ENCODE measurements at places on chromosomes 7 and 10.

GRCh38 chr7:99446096-99446495, 7.4 kb downstream of the CPSF4 start:
- DNase-seq = no peak

GRCh38 chr10:21750424-21750823, 216.4 kb downstream of the MLLT10 start:
- DNase-seq = no peak

GRCh38 chr7:13952921-13953320, 36.5 kb downstream of the ETV1 start:
- DNase-seq = no peak

GRCh38 chr7:46554688-46555422, 633.8 kb upstream of the IGFBP3 start:
- DNase-seq = no peak

DNA sequence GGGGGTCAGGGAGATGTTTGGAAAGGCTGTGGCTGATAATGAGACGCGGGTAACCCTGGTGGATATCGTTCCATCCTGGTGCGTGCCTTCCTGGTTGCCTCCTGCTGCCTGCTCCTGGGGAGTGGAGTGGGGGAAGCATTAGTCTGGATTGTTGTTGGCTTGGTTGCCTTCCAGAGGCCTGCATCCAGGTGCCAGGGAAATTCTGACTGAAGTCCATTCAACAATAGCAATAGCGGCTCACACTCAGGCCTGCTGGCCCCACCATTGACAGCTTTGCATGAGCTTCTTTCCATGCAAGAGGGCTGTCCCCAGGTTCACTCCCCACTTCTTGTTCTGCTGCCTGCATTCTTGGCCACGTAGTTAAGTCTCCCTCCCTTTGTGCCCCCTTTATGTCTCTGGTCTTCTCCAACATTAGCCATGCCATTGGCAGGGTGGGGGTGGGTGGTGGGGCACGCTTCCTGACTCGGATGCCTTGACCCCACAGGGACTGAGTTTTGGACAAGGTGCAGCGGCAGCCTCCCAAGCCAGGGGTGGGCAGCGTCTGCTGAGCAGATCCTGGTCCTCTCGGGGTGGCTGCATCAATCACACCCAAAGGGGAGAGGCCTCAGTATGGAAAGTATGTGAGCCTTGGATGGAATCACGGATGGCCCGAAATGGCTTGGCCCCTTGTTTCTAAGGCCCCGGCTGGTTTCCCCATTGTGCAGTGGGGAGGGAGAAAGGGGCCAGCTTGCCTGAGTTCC, 150.2 kb downstream of the GRK5 start:
- no peak for DNase-seq

- DNase-seq = no peak
Measured at GRCh38 chr10:52442576-52442975, 128.5 kb downstream of the DKK1 start.

GRCh38 chr7:141575654-141576448, 24.6 kb downstream of the AGK start:
- DNase-seq = no peak

DNA sequence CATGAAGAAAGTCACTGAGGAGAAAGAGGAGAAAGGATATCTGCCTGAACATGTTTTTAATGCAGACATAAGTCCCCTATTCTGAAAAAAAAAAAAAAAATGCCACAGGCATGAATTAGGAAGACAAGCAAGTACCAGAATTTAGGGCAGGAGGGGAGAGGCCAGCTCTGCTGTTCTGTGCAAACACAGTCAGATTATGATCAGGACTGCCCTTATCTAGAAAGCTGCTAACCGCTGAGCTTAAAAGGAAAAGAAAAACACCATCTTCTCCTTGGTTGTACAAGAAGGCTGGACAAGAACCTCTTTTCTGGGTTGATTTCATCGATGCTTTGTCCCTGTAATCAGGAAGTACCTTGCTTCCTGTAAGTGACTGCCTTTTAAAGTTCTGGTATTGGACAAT, 15.3 kb upstream of the PWWP2B start:
- peak; percentile 3 for DNase-seq

DNA sequence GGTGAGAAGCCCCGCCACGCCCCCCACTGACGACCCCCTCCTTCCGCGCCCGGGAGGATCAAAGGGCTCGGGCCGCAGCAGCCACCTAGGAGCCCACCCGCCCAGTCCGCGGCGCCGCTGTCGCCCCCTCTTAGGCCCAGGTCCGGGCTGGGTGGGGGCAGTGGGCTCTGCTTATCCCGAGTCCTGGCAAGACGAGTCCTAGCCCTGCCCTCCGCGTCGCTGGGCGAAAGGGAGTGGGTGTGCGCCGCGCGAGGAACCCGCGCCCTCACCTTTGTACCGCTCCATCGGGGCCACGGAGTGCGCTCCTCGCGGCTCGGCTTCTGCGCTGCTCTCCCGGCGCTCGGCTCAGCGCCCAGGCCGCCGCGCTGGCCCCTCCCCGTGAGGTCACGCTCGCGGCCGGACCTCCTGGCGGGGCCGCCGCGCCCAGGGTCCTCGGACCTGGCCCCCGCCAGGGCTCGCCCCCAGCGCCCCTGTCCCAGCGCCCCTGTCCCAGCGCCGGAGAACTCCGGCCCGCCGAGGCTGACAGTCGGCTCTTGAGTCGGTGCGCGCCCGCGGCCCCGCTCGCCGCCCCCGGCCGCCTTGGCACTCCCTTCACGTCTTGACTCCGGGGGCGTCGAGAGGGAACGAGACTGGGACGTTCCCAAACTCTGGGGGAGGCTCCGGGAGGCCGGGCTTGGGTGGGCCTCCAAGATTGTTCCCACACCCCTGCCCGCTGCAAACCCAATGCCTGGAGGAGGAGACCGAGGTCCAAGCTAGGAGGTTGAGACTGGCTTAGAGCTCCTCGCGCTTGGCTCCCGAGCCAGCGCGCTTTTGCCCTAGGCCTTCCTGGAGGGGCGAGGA, at the start of gene AFAP1L2:
Gene AFAP1L2, minus strand, starts transcription at position 332 of the 840 bp plus-strand sequence. Its CDS starts 47 bp downstream, at position 285.
- DNase-seq = no peak

DNA sequence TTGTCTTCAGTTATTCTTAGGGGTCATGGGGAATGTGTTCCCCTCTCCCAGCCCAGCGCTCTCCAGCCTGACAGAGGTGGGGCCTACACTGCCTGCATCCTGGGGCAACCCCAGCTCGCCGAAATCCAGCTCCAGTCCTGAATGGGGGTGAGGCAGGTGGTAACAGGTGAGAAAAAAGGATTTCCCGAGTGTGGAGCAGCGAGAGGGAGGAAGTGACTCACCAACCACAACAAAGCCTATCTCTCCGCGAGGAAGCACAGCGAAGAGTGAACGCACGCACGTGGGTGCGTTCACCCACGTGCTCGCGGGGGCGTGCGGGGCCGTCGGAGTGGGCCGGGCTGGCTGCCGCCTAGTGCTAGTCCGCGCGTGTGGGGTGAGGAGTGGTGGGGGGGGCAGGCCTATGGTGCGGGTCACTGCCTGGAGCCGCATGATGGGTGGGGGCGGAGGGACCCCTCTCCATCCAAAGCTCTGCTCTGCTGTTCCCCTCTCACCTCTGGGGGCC, 855 bp upstream of the PALD1 start:
- no peak for DNase-seq

DNA sequence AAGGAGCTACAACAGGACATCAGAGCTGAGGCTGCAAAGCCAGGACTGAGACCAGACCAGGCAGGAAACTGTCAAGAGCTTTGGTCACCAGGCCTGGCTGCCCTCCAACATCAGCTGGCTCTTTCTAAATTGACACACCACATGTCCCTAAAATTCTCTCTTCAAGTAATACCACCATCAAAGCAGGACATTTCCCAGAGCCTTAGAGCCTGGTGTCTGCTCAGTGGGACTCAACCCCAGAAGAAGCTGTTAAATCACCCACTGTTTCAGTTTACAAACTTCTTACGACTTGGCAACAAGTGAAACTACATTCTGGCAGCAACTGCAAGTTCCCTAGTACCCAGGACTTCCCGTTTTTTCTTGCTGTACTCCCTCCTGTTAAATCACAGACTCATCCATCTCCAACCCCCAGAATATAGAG, 3.8 kb upstream of the IL6 start:
- peak; percentile 86 for DNase-seq

DNA sequence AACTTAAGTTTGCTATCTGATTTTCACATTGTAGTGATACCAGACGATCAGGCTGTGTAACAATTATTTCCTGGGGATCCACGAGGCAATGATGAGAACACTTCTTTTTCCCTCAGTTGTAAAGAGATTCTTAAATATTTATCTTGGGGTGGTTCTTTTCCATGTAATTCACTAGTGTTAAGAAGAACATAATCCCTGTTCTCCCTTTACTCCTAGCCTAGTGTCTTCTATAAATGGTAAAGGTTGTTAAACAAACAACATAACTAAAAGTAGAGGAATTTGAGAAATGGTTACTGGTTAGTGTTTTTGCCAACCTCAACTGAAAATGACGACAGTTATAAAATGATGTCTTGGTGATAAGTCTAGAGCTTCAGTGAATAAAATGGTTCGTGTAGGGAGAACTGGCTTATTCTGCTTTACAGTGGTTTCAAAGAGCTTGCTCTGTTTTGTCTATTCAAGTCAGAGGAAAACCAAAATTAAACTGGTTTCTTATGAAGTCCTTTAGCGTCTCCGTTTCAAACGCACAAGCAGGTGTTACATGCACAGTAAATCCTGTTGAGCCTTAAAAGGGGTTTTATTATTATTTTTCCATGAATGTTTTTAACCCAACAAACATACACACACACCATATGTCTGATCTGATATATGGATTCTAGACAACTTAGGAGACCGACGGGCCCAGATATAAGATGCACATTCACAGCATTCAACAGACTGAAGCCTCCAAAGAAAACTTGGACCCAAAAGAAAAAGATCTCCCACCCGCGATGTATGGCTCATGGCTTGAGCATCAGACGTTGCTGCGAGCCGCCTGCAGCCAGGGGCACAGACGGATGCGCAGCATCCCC, 1.1 kb downstream of the TBX20 start:
- no peak for DNase-seq

- no peak for DNase-seq
Measured at GRCh38 chr7:155194382-155195140, 103.1 kb upstream of the INSIG1 start.

DNA sequence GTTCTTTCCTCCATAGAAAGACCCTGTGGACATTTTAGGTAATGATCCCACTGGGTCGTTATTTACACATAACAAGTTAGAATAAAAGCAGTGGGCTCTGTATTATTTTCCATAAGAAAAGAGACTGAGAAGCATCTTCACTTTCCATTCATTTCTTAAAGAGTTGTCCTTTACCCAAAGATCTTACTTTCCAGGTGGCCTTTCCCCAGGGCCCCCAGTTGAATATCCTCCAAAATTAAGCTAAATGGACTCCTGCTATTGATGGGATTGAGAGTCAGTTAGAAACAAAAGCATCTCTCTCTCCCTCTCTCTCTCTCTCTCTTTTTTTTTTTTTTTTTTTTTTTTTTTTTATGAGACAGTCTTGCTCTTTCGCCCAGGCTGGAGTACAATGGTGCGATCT, 224.8 kb downstream of the KIAA1217 start:
- DNase-seq = no peak

DNA sequence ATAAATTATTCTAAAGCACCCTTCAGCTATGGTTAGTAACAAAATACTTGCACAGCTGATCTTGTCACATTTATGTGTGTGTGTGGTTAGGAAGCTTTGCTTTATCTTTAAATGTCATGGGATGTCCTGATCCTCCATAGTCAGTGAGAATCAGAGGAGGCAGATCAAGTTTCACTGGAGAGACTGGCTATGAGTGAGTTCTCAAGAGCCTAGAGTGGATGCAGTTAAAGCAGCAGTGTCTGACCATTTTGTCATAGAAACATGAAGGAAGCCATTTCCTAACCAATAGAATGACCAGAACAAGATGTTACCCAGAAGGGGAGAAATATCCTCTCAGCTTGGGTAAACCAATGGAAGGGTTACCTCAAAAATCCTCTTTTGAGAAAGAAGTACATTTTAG, 207.2 kb upstream of the DKK1 start:
- no peak for DNase-seq

GRCh38 chr10:1638889-1639419, 98.4 kb downstream of the ADARB2 start:
- DNase-seq = no peak

GRCh38 chr7:37494926-37495325, 46.3 kb upstream of the ELMO1 start:
- DNase-seq = no peak

GRCh38 chr7:92661651-92662050, 71.5 kb upstream of the FAM133B start:
- DNase-seq = no peak

GRCh38 chr7:135514856-135515255, 5.0 kb upstream of the CNOT4 start:
- no peak for DNase-seq

DNA sequence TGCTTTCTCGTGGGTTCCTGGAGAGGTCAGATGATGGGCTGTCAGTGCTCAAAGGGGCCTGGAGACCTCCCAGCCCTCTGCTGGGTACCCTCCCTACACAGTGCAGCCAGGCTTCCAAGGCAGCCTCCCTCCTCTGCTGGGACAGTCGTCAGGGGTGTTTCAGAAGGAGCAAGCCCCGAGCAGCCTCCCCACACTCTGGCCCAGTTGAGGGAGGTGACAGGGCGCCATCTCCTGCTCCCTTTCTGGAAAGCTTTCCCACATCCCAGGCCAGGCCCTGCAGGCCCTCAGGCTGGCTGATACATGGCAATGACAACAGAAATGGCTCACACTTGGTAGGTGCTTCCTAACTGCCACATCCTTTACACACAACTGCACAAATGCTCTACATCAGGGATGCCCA, 32.1 kb downstream of the KCNMA1 start:
- no peak for DNase-seq

DNA sequence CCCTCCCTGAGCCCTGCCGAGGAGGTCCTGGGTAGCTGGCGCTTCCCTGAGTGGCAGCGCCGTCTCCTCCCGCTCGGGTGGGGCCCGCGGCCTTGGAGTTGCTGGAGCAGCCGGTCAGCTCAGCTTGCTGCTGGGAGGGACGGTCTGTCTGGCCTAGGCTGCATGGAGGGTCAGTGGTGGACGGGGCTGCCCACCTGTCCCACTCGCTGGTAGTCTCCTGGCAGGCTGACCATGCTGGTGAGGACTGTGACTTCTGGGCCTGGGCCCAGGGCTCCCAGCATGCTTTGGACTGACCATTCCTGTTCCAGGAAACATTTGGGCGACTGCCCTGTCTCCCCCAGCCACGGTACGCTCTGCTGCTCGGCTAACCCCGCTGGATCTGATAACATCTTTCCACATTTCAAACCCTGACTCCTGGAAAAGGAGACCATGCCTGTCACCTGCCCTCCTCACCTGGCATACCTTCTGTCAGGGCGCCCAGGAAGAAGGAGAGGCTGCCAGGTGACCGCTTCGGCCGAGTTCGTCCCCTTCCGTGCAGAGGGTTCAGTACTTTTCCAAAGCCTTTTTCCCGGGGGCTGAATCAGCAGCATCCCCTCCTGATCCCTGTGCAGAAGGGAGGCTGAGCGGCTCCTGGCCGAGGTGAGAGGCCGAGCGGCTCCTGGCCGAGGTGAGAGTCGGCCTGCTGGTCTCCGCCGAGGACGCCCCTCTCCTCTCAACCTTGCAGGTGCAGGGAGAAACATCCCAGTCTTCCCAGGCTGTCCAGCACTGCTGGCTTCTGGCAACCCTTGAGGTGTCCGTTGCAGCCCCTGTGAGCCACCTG, 43.4 kb downstream of the FAM20C start:
- no peak for DNase-seq

- peak; percentile 27 for DNase-seq
Measured at GRCh38 chr7:95527033-95527775, 41.5 kb downstream of the ASB4 start.

- DNase-seq = no peak
Measured at GRCh38 chr7:44244282-44244681, 43.5 kb downstream of the YKT6 start.

Data from posterior cingulate gyrus (tissue), 11 donors.